ENCODE measurements at places on chromosomes 7 and 10. TPM values are rescaled to one million over a fixed set of nuclear protein-coding genes. Genes with fewer than 3 reads are reported as not detected.

GRCh38 chr10:52956461-52956860 is 183.9 kb upstream of the MBL2 start:
- no peak for DNase-seq

- no peak for DNase-seq
These were observed 75.9 kb downstream of the PPP1R3C start for GRCh38 chr10:91556691-91557566.

GRCh38 chr7:24701261-24702235 is 55.7 kb downstream of the GSDME start:
- DNase-seq: no peak

DNA sequence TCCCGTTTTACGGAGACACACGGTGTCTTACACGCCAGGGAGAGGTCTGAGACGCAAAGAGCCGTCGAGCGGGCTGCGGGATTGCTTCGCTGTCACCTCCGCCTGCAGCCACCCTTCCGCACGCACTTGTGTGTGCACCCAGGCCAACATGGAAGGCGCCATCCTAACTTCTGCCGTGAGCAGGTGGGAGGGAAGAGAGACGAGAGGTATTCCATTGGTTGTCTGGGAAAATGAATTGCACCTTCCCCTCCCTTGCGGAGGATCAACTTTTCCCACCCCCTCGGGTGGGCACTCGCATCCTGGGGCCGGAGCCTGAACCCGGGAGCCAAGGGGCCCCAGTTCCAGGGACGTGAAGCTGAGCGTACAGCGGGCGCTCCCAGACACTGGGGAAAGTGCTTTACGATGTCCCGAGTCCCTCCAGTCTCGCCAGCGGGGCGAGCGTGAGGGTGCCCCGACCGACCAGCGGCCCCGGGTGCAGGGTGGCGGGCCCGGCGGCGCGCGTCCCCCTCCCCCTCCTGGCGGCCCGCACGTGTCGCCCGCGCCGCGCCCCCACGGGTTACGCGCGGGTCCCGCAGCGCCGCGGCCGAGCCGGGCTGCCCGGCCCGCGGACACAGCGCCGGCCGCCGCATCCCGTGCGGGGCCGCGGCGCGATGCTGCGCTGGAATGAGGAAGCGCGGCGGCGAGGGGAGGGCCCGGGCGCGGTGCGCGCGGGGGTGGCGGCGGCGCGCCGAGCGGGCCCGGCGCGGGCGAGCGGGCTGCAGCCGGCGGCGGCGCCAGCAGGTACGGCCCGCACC is 984 bp upstream of the IKZF1 start:
- DNase-seq: no peak

DNA sequence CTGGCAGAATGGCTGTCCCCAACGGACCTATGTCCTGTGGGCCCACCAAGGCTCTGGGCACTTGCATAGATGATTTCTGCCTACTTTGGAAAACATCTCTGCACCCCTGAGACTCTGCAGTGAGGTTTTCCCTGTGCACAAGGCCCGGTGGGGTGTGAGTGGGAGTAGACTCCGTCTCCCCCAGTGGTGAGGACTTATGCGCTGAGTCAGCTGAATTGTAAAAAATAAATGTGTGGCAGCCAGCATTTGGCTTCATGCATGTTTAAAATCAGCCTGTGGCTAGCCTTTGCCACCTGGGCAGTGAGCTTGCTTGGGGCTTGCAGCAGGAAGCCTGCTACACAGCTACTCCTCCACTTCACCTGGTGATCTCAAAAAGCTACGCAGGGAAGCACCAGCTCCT is 139.3 kb upstream of the WDR11 start:
- DNase-seq: no peak

DNA sequence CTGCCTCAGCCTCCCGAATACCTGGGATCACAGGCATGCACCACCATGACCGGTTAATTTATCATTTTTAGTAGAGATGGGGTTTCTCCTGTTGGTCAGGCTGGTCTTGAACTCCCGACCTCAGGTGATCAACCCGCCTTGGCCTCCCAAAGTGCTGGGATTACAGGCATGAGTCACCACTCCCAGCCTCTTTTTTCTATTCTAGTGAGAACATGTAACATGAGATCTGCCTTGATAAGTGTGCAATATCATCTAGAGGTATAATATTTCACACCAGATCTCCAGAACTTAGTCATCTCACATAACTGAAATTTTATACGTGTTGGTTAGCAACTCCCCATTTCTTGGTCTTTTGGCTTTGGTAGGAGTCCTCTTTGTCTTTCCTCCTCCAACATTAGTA is 656.9 kb downstream of the CNTNAP2 start:
- DNase-seq: no peak

GRCh38 chr10:130958981-130959751 is 352.4 kb downstream of the TCERG1L start:
- no peak for DNase-seq

DNA sequence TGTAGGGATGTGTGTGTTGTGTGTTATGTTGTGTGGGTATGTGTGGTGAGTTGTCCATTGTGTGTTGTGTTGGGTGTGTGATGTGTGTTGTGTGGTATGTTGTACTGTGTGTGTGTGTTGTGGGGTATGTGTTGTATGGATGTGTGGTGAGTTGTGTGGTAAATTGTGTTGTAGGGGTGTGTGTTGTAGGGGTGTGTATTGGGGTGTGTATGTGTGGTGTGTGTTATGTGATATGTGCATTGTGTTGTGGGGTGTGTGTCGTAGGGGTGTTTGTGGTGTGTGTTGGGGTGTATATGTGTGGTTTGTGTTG is 97.8 kb upstream of the PODXL start:
- no peak for DNase-seq

DNA sequence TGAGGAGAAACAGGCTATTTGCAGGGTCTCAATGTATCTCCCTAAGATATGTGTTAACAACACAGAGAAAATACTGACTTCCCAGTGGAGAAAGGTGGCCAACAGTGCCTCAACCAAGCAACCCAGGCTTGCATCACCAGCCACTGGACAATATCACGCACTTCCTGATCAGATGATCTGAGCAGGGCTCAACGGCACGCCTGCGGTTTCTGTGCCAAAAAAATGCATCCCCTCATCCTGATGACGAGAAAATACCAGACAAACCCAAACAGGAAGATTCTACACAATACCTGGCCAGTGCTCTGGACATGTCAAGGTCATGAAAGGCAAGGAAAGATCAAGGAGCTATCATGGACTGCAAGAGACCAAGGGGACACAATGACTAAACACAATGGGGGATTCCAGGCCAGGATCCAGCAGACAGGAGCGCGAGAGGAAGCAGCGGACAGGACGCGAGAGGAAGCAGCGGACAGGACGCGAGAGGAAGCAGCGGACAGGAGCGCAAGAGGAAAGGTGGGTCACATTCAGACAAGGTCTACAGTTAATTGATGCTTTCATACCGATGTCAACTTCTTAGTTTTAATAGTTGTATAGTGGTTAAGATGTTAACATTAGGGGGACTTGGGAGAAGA is 51.1 kb downstream of the GNA12 start:
- DNase-seq: peak; percentile 55

DNA sequence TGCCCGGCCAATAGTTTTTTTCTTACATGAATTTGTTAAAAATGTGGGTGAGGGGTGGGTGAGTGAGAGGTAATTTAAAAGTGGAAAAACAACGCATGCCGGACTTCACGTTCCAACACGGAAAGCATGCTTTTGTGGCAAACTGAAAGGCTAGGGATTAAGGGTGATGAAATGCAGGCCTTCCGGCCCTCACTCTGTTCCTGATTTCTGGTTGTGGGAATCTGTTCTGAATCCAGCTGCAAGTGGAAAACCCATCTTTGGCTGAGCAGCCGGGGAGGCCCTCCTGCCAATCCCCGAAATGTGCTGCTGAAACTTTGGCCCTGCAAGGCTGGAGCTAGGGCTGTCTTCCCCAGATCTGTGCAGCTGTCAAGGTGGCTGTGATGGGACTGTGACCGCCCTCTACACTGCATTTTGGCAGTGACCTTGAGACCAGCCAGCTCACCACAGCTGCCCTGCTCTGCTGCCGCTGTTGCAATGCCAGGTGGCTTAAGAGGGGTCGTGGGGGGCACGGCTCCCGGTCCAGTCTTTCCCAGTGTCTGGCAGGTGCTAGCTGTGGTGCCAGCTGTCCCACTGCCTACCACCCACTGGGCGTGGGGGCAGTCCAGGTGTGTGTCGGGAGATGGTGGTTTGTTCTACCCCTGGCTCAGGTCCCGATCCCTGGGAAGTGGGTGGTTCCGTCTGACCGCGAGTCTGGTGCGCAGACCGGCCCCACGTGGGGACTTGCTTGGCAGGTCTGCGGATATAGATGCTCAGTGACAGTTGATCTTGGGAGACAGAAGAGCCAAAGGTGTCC is 39.0 kb downstream of the TET1 start:
- peak; percentile 23 for DNase-seq

DNA sequence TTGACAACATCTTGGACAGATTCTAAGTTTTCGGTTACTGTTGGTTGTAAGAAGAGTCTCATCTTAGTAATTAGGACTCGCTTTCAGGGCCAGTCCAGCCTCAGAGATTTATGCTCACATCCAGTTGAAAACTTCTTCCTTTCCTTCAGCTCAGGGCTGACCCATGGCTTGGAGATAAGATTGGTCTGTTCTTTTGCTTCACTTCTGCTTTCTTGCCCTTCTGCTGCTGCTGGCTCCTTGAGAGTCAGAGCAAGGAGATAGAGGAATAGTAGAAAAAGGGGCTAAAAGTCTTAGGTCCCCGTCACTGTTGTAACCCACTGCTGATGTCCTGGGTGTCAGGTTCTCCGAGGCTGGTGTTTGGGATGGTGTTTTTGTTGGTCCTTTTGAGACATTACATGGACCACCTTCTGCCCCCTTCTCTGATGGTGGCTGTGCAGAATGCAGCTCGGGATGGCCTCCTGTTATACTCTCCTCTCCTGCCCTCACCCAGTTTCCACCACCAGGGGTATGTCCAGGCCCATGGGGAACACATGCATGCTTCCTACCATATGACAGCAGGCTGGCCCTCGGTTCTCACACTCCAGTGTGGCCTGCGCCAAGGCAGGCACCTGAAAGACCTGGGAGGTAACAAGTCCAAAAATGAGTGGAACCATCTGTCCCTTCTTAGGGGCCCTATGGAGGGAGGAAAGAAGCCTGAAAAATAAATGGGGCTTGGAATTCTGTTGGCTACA is 67.8 kb upstream of the PCBD1 start:
- peak; percentile 13 for DNase-seq

- no peak for DNase-seq
These were observed 213.6 kb upstream of the DPP6 start for GRCh38 chr7:153838591-153838990.

DNA sequence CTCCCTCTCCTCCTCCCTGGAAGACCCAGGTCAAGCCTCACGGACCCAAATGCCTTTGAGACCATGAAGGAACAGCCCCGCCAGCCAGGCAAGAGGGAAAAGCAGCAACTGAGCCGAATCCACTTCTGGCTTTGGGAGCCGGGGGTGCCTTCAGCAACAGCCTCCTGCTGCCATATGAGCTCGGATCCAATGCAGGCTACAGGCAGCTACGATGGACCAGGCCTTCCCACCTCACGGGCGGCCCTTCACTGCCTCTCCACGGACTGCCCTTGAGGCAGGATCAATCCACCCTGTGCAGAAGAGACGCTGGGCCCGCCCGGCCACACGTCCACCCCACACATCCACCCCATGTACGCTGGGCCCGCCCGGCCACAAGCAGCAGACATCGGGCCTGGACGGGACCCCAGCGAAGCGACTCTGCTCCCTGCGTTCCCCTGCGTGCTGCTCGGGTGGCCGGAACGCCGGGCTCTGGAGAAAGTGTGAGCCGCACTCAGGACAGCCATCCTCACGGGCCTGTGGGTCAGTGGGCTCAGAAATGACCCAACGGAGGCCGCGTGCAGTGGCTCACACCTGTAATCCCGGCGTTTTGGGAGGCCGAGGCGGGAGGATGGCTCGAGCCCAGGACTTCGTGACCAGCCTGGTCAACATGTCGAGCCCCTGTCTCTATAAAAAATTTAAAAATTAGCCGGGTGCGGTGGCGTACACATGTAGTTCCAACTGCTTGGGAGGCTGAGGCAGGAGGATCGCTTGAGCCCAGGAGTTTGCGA is 82.0 kb downstream of the FOXL3 start:
- DNase-seq: no peak

DNA sequence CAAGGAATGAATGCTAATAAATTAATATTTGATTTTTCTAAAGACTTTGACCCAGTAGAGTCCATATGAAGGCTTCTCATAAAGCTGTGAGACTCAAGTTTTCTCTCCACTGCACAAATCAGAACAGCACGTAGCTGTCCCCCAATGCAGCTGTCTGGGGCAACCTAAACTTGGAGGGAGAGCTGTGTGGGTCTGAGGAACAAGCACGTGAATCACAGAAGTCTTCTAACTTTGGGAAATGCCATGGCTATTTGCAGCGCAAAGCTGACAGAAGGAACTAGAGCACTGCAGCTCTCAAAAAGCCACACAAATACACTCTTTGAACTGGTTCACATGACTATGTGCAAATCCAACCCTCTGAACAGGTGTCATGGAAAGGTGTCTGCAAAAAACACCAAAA is 47.9 kb downstream of the COL1A2 start:
- no peak for DNase-seq

- DNase-seq: peak; percentile 54
These were observed 98.9 kb downstream of the HERPUD2 start for GRCh38 chr7:35596061-35596460.

DNA sequence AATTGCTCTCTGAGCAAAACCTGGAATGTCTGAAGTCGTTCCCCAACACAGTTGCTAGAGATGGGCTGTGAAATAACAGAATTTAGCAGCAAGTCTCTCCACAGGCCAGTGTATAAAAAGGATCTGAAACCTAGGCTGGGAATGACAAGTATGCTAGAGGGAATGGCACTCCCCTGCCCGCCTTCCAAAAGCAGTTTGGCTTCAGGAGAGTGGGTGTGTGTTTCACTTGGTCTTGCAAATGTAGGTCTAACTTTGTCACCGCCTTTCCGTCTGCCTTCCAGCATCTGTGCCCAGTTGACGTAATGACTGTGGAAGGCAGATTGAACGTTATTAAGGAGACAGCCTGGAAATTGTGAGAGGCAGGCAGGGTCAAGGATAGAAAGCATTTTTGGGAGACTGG is 18.0 kb upstream of the MTURN start:
- no peak for DNase-seq

- DNase-seq: no peak
These were observed 1.0 kb downstream of the INMT start for GRCh38 chr7:30752979-30753378.

GRCh38 chr10:131806646-131807317 is 94.0 kb upstream of the PPP2R2D start:
- no peak for DNase-seq

- DNase-seq: no peak
These were observed 222.2 kb upstream of the FZD1 start for GRCh38 chr7:91041901-91042484.

Gene PRSS37
- total RNA-seq: not detected

Gene JCAD
- total RNA-seq: 74.7 TPM

Gene COL17A1
- total RNA-seq: 0.84 TPM

Gene MYO1G
- total RNA-seq: 0.17 TPM

Gene SPOCK2
- 6.6 TPM for total RNA-seq

Gene SLC18A3
- not detected for total RNA-seq

Gene NACAD
- 1.9 TPM for total RNA-seq

Gene NKX2-3
- total RNA-seq: not detected

Gene AOC1
- total RNA-seq: not detected

Gene STEAP1B
- 24.5 TPM for total RNA-seq

Gene PRXL2A
- 343 TPM for total RNA-seq

Gene WNT8B
- not detected for total RNA-seq

Gene MACC1
- total RNA-seq: under 0.01 TPM

Gene ELOVL3
- total RNA-seq: not detected

Measured in dermis blood vessel endothelial cell (primary cell).